ENCODE measurements at places on chromosomes 11 and 22.

- no peak for DNase-seq
Observed at GRCh38 chr11:36091256-36091811, 147.5 kb downstream of the LDLRAD3 start.

GRCh38 chr22:23533771-23534191, 46.3 kb downstream of the IGLL1 start:
- no peak for DNase-seq

DNA sequence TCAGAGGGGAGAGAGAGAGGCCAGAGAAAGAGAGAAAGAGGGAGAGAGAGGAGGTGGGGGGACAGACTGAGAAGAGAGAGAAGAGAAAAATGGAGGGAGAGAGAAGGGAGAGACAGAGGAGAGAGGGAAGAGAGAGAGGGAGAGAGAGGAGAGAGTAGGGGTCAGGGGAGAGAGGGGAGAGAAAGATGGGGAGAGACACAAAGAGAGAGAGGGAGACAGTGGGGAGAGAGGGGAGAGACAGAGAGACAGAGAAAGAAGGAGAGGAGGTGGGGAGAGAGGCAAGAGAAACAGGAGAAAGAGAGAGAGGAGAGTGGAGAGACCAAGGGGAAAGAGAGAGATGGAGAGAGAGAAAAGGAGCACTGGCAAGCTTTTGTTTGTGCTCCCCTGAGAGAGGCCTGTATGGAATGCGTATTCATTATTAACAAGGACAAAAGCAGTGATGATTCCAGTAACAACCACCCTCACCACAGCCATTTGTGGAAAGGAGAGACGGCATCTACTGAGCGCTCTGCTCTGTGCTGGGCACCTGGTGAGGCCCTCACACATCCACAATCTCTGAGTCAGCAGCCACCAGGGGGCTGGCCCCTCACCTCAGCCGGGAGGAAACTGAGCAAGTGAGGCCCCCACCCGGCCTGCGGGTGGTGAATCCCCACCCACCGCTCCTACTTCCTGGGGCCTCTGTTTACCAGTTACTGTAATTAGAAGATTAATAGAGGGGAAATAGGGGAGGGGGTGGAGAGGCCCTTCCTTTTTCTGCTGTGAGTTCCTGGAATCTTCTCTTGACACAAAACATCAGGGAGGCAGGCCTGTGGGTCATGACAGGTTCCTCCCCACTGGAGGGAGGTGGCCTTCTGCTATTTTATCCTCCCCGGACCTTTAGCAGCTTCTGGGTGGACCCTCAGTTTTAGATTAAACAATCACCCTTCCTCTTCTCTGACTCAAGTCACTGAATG, 14.6 kb upstream of the MIAT start:
- peak; percentile 89 for DNase-seq

- DNase-seq = no peak
Observed at GRCh38 chr11:57787920-57788702, 26.5 kb downstream of the CTNND1 start.
